Caco-2 (cell line): ENCODE measurements at places on chromosomes 7 and 10.

- peak; percentile 59 for DNase-seq
Measured at GRCh38 chr7:25565949-25566348, 337.7 kb upstream of the NPVF start.

GRCh38 chr7:36894190-36894589 is 169.9 kb upstream of the AOAH start:
- DNase-seq = no peak

DNA sequence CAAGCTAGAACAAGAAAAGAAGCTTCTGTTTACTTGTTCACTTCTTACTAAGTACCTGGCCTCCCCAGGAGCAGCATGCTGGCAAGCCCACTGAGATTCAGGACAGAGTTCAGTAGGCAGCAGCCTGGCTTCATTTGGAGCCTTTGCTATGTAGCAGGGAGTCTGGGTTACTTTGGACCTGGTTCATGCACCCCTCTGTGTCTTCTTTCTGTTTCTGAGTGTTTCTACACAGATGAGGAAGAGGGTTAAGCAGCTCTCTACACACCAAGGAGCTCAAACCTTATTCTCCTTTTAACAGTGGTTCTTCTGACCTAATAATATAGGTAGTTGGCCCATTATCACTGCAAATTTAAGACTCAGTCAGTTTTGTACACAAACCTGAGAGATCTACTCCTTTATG is 152.9 kb downstream of the ARID5B start:
- no peak for DNase-seq

DNA sequence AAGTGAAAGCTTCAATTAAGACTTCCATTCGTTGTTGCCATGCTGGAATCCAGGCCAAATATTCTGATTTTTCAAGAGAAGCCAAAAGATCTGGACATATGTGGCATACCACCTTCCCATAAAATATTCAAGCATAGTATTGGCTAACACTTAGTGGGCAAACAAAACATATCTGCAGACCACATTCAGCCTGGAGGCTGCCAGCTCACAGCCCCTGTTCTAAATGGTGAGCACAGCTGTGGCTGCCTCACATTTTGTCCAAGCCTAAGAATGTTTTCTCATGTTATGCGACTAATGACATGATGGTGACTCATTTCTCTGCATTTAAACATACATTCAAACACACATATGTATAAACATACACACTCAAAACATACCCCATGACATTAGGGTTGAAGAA is 10.6 kb upstream of the CALU start:
- no peak for DNase-seq

DNA sequence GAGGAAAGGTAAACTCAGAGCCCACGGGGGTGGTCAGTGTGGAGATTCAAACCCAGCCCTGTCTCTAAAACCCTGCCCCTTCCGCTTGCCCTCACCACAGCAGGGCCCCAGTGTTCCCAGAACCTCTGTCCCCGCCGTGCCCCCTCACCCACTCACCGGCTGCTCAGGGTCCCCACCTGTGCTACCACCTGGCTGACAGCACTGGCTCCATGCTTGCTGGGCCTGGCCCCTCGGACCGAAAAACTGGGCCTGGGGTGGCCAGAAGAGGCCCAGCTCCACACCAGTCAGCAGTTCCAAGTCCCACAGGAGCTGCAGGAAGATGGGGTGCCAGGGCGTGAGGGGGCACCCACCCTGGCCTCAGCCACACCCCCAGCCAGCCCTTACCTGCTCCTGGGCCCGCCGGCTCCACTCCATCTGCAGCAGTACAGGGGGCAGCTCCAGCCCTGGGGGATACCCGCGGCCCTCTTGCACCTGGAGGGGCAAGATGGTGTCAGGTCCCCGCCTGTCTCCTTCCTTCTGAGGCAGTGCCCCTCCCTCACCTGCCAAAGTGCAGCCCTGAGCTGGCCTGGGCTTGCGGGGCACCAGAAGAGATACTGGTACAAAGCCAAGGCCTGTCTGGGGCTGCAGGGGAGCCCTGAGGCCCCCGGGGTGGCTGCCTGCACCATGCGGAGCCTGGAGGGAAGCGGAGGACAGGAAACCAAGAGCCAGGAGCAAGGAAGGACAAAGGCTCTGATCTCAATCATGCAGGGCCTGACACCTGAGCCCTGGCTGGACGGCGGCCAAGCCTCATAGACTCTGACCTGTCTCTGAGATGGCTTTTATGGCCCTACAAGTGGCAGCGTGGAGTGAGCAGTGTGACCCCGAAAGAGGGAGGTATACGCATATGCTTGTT is 11.7 kb downstream of the ATP6V1F start:
- no peak for DNase-seq

DNA sequence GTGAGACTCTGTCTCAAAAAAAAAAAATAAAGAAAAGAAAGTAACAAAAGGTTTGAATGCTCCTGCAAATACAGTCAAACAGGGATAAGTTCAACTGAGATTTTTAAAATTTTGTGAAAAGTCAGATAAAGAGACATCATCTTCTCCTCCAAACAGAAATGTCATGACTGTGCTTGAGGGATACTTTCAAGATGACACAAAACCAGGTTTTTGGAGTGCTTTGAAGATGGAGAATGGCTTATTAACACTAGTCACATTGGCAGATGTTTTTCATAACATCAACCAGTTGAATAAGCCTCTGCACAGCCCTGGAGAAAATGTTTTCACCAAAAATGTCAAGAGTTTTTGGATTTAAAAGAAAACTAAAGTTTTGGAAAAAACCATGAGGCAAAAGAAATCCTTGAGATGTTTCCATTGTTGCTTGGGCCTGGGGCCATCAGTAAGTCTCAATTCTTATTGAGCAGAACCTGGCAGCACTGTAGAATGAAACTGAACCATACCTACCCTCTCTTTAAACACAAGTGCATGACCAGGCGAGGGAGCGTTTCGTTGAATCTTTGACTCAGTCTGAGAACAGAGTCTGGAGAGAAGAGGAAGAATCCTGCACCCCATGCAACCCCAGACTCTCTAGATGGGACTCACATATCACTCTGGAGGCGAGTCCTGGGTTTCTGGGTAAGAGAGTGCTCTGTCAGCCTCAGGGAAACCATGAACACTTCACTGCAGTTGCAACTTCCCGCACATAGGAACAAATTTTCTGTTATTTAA is 37.4 kb upstream of the PRKCQ start:
- DNase-seq = no peak

GRCh38 chr7:79897166-79897565 is 237.5 kb upstream of the GNAI1 start:
- DNase-seq = no peak
